Activated CD4-positive, alpha-beta T cell treated with anti-CD3 and anti-CD28 coated beads, Interleukin-2, amount 50 U/mL, for 24 hours (primary cell): ENCODE measurements at places on chromosomes 6 and 20.
A peak's percentile ranks its signal among the peaks of the same experiment; 100 is the strongest.

- no peak for DNase-seq
Observed at GRCh38 chr6:13248053-13248452, 80.3 kb downstream of the TBC1D7 start.

DNA sequence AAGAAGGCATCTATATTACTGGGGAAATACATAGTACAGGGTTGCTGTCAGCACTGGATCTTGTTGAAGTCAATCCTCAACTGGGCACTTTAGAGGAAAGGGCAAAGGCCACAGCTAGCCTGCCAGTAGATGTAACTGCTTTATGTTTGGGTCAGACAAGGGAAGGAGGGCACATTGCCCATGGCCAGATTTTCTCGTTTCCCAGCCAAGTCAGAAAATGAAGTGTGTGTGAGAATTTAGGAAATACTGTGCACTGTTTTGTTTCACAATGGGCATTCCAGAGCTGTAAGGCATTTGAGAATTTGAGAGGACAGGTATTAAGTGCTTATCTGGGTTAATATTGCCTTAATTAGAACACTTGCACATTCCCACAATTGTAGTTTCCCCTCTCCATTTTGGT, 183.9 kb upstream of the MCHR2 start:
- DNase-seq, result no peak

DNA sequence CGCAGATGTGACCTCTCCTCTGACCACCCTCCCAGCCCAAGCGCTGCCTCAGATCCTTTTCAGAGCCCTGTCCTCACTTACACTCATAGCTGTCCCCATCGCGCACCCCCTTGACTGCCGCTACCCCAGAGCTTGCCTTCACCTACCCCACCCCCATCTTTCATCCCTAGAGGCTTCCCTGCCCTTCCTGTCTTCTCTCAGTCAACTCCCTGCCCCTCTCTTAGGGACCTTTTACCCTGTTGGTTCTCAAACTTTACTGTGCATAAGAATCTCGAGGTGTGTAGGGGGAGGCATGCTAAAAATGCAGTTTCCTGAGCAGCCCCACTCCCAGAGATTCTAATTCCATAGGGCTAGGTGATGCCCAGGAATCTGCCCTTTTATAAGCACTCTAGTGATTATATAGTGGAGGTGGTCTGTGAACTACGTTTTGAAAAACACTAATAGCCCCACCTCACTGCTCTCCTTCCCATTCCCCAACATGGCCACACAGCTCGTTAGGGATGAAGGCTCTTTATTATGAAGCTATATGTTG, 725 bp downstream of the TM9SF4 start:
- no peak for DNase-seq

DNA sequence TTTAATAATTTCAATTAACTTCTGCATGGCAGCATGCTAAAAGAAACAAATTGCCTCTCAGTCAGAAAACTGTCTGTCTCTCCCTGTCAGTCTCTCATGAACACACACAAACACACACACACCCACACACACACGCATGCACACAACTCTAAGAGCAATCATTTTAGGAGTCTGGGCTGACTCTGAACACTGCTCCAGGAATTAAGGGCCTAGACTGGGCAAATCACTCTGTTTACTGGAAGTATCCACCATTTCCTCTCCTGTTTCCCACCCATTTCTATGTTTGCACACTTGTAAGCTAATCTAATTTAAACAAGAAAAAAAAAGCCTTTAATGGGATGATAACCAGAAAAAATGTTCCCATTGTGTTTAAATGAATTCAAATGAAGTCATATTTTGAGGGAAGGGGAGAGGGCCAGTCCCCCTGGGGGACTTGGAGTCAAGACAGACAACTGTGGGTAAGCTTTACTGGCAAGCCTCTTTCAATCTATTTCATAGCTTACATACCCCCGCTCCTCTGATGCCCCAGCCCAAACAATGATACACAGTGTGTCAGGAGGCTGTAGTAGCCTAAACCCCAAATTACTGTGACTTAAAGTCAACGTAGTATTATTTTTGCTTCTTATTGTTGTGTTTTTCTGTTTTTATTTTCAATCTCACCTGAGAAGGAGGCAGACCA, 447.8 kb upstream of the FLRT3 start:
- no peak for DNase-seq

- DNase-seq, result peak; percentile 29
Observed at GRCh38 chr6:52576392-52577021, 353 bp downstream of the TRAM2 start.

- no peak for DNase-seq
Observed at GRCh38 chr20:39291301-39291700, 329.2 kb downstream of the DHX35 start.

- no peak for DNase-seq
Observed at GRCh38 chr6:125357515-125358256, 55.9 kb upstream of the HDDC2 start.

- peak; percentile 48 for DNase-seq
Observed at GRCh38 chr20:3071610-3072529, at the start of gene OXT. Gene OXT, plus strand, starts transcription at chr20:3071620. Its CDS starts 36 bp downstream, at chr20:3071656.

- DNase-seq, result no peak
Observed at GRCh38 chr20:24693466-24694156, 224.2 kb downstream of the SYNDIG1 start.

DNA sequence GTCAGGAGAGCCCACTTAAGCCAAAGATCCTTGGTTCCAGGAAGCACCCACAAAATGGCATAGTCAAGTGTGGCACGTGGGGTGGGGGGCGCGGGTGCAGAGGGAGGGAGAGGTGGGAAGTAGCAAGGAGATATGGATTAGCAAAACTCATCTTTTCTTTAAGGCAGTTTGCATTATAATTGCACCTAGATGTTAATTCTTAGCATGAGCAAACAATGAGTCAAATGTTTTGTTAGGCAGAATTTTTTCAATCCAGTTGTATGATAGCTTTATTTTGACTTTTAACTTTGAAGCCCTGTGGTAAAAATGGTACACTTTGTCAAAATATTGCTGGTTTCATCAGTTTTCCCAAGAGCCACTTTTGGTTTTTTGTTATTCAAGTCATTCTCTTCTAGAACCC, 15.0 kb downstream of the SCAND1 start:
- no peak for DNase-seq

GRCh38 chr20:15069355-15069754, 731.9 kb upstream of the FLRT3 start:
- no peak for DNase-seq

GRCh38 chr20:62111148-62111547, 11.1 kb upstream of the LSM14B start:
- DNase-seq, result no peak

GRCh38 chr6:37565267-37566110, 65.8 kb upstream of the CCDC167 start:
- DNase-seq, result no peak

- DNase-seq, result no peak
Observed at GRCh38 chr6:16570946-16571345, 190.3 kb downstream of the ATXN1 start.

DNA sequence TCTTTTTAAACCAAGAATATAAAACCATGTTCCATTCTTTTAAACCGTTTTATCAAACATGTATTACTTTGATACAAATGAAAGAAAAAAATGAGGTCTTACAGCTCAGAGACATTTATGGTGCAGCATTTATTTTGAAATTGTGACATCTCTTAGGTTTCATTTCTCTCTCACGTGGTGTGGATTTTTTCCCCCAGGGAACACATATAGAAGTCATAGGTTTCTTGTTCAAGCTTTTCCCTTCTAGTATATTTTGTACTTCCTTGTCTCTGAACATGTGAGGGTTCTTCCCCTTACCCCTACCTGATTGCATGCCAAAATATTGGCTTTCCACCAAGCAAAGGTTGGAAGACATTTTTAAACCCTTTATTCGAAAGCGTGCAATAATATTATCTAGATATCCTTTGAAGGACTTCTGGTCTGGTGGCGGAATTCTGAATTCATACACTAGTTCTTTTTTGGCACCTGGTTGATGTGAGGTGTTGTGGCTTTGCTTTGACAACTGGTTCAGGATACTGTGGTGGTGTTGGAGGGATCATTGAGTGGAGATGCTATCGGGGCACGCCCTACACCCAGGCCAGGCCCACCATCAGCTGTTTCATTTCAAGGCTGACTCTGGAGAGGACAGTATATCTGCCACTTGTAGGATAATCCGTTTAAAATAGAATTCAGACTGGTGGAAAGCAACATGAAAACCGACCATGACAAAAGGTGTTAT, 5.6 kb upstream of the FAM50B start:
- no peak for DNase-seq

GRCh38 chr6:168590406-168590805, 149.4 kb downstream of the SMOC2 start:
- DNase-seq, result no peak

- DNase-seq, result no peak
Observed at GRCh38 chr6:113763311-113763766, 93.8 kb upstream of the MARCKS start.

- DNase-seq, result no peak
Observed at GRCh38 chr6:115891111-115891669, 169.5 kb downstream of the FRK start.

DNA sequence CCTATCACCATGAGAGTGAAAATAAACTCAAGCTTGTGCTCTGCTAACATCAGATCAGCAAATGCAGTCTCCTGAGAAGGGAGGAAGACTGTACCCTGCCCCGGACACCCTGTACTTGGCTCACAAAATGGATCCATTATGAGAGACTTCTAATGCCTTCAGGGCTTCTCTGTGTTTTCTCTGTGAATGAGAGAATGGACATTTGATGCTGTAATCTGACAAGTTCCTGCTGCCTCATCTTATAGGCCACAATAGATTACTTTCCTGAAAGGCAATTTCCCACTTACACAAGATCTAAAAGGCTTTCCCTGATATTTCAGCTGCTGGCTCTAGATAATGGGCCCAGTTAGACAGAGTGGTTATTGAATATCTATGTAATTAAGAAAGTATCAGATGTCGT, 117.2 kb downstream of the OTOR start:
- no peak for DNase-seq

DNA sequence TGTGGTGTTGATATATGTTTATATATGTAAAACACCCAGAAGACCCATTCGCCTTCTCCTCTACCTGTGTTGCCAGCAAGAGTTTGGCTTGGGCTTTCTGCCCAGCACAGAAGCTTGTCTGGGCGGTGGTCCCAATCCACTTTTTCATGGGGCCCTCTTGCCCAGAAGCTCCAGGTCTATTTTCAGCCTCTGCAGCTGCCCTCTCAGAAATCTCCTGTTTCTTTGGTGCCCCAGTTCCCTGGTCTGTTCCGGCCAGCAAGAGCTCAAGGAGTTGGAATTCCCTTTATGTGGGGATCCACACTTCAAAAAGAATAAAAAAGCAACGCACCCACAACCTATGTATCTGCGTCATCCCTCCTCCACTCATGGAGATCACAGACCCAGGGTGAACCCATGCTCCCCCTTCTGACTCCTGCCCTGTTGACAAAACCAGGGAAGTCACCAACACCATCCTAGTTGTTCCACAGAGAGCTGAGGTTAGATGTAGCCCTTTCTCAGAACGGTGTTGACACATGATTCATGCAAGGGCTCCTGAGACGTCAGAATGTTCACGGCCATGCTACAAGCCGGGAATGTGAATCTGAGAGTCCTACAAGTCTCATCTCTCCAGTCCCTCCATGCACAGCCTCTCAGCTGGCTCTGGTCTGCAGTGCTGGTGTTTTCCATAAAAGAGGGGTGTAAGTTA, 156.8 kb upstream of the RIN2 start:
- no peak for DNase-seq

- DNase-seq, result peak; percentile 61
Observed at GRCh38 chr6:26158076-26158580, 70.9 kb downstream of the HFE start.

DNA sequence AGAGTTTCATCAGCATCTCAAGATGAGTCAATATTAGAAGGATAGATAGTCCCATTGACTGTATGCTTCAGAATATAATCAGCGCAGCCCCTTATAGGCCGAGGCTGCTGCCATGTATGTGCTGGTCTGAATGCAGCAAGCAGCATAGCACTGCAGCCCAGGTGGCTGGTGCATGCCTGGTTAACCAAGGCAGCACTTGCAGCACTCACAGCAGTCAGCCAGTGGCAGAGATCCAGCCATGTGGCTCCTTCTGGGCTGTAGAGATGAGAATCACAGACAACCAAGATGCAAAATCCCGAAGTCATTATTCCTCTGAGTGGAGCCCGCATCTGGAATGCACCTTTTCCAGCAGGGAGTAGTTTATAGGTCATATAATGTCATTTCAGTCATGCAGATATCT, 251.9 kb downstream of the UST start:
- DNase-seq, result no peak

GRCh38 chr6:71103130-71103529, 146.3 kb upstream of the B3GAT2 start:
- DNase-seq, result no peak

GRCh38 chr6:157438611-157439111, 57.7 kb downstream of the ZDHHC14 start:
- DNase-seq, result no peak

DNA sequence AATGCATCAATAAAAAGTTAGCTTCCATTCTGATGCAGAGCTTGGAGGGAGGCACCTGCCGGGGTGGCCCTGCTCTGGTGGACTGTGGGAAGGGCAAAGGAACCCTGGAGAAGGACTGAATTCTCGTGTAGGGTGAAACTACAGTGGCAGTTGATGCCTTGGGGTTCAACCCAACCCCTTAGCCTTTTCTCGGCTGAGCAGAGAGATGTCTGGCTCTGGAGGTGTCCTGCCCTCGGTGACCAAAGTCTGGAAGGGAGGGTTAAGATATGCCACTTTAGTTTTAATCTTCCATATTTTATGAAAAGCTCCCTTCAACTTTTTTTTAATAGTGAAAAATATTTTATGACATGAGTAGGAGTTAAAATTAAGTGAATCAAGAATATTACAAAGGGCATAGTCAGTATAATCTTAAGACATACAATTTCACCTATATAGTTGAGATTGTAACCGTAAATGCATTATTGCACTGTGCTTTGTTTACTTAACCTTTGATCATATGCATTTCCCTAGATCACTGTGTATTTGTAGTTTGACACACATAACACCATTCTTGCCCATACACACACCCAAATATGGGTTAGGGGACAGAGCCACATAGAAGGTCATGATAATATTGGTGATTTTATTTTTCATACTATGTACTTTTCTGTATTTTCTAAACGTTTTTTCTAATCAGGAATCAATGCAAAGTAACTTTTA, 179.6 kb downstream of the MCHR2 start:
- no peak for DNase-seq

DNA sequence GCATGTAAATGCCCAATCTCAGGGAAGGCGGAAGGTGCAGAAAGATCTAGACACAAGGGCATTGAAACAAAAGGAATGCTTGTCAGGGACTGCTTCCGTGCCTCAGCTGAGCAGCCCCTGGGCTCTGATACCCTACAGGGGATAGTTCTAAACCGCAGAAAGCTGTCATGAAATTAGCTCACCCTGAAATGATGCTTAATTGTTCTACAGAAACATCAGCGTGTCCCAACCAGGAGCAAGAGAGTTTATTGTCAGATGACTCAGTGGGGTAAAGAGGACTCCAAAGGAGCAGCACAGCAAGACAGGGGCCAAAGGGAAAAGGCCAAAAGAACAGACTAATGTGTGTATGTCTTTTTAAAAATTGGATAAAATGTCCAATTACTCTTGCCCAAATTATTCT, 258.4 kb upstream of the JARID2 start:
- DNase-seq, result no peak

GRCh38 chr20:23605867-23606651, at the start of gene CST9:
Gene CST9, minus strand, starts transcription at chr20:23605917. Its CDS starts 53 bp downstream, at chr20:23605864.
- no peak for DNase-seq
